ENCODE measurements at places on chromosomes 6 and 20.

DNA sequence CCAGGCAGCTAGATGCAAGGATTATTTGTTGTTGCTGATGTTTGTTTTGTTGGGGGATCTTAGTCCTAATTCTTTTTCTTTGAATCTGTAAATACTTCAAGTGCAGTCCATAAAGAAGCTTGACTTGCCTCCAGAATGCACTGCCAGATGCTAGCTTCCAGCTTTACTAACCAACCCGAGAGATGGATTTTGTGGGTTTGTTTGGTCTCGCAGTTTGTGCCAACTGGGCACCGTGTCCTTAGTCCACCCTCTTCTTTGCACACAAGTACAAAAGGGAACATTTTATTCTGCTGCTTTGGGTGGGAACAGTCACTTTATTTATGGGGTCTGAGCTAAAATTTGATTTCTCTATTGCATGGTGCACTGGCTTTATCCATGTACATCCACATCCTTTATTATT lies 212.0 kb downstream of the PLCB1 start:
- no peak for DNase-seq

DNA sequence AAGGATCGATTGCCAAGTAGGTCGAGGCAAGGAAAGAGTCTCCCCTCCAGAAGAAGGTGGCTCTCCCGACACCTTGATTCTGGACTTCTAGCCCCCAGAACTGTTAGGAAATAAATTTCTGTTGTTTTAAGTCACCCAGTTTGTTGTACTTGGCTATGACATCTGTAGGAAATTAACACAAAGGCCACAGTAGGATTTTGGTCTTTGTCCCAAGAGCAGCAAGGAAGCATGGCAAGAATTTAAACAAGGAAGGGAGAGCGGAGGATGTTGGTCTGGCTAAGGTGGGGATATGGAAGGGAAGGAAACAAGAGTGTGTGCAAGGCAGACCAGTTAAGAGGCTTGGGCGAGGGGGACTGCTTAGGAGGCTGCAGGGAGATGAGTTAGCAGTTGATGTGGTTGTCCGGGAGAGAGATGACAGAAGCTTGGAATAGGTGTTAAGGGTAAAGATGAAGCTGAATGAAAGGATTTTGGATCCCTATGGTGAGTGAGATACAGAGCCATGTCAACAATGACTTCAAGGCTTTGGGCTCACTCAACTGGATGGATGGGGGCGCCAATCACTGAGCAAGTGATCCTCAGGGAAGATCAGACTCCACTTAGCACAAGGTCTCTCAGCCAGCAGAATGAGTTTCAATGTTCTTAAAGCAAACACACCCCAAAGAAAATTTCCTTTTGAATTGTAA lies 140.5 kb upstream of the ZNF217 start:
- DNase-seq: no peak

DNA sequence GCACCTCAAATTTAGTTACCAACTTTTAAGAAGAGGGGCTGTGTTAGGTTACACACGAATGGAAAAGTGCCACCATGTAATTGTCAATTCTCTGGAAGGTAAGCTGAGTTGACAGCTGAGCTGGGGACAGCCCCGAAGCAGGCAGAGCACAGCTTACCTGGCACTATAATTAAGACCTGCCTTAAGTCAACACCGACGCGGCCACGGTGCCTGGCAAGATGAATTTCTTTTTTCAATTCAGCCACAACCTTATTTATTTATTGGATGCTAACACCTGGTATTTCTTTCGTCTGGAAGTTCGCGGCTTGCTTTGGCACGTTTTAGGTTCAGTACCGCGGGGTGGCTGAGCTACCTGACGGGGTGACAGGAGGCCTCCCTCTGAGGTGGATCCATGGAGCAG lies 40.6 kb upstream of the NFATC2 start:
- no peak for DNase-seq

GRCh38 chr6:64233746-64234145 lies 598.1 kb downstream of the PHF3 start:
- DNase-seq: no peak

DNA sequence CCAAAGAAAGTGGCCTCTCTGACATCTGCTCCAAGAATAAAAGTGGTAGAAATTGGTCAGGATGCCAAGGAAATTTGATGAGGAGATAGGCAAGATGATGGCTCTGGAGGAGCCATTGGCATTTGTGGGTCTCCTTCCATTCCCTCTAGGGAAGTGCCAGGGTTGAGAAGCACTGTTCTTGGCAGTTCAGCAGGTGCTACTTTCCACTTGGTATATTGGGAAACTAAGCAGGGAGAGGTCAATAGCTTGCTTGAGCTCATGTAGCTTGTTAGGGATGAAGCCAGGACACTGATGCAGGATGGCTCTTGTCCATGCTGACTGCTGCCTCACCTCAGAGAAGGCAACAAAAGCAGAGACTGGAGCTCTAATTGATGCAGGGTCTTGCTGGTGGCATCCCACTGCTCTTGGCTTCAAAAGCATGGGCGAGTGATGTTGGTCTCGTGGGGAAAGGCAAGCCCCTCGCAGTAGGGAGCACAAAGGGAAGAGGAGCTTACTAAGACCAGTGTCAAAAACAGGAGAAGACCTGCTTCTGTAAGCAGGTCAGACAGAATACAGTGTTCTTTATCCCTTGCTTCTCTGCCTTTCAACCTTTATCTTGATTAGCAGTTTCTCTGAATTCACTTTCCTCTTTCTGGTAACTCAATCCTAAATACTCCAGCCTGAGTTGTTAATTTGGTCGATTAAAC lies 73.1 kb upstream of the RIPOR2 start:
- no peak for DNase-seq

DNA sequence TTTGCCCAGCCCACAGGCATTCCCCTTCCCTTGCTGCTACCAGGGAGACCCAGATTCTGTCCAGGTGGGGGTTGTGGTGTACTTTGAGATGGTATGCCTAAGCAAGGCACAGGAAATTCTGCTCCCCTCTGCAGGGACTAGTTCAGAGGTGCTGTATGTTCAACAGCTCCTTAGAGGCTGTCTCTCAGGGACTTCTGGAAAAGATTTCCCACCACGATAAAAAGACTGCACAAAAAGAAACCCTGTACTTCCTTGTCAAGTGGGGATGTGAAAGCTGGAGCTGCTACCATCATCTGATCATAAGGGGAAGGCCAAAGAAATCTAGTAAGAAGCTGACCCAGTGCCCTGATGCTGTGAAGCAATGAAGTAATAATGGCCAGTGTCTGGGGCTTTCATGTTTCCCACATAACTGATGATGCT lies 51.5 kb upstream of the SMIM29 start:
- DNase-seq: no peak

DNA sequence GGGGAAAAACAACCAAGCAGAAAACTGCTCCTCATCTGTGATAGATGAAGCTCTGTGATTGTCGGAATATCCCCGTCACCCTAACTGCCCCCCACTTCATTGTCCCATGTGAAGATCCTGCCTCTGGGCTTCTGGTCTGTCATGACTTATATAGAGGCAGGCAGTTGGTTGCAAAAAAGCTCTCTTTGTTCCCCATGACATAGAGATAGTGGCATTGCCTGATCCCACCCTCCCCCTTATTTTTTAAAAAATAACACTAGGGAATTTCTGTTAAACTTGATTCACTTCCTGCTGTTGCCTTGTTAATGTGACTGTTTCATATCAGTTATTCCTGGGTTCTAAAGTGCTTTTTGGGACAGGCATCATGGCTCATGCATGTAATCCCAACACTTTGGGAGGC lies 203.1 kb downstream of the JARID2 start:
- no peak for DNase-seq

- no peak for DNase-seq
Measured at GRCh38 chr20:57514273-57514751, 10.6 kb downstream of the CTCFL start.

- no peak for DNase-seq
Measured at GRCh38 chr6:13836170-13836569, 21.8 kb upstream of the MCUR1 start.

- DNase-seq: no peak
Measured at GRCh38 chr6:133410638-133411435, 169.7 kb downstream of the EYA4 start.

- no peak for DNase-seq
Measured at GRCh38 chr20:32763202-32764004, 1.2 kb downstream of the DNMT3B start.

GRCh38 chr20:1627200-1627550 lies 7.4 kb upstream of the SIRPB1 start:
- peak; percentile 57 for DNase-seq

DNA sequence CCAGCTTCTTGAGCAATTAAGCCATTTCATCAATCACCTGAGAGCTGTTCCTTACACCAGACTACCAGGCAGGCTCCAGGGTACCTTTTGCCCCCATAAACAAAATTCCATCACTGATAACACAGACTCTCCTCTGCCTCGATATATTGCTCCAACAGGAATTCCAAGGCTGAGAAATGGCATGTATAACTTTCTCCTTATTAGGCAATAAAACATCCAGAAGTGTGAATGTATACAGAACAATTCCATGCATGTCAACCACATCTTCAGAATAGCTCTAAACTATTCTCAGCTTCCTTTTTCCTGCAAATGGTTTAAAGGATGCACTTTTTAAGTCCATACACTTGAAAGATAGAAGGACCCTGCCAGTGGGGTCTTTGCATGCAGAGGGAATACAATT lies 73.8 kb downstream of the EDN3 start:
- no peak for DNase-seq

- no peak for DNase-seq
Measured at GRCh38 chr6:79821859-79822258, 125.5 kb downstream of the ELOVL4 start.

GRCh38 chr6:49892280-49892679 lies 25.9 kb upstream of the CRISP1 start:
- no peak for DNase-seq

GRCh38 chr6:134921721-134922261 lies 28.1 kb downstream of the ALDH8A1 start:
- no peak for DNase-seq

DNA sequence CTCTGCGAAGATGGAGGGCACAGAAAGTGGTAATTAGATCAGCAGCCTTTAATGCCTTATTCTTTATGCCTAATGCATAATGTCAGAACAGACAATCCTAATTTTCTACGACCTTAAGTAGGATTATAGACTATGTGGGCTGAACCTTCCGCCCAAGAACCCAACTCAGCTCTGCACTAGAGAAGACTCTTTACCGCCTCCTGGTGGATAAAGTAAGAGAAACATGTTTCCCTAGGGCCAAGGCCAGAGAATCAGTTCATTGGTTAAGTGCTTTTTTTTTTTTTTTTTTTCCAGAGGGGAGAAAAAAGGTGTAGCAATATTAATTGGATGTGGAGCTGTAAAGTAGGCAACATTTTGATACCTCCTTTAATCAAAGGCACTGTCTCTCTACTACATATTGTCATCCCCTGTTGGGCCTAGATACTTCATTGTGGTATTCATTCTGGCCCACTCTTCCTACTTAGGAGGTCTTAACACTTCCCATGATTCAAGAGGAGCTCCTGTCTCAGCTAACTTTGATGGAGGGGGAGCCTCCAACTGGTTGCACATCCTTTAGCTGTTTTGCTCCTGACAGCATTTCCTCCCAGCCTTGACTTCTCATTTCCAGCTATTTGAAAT lies 124.9 kb upstream of the NRN1 start:
- DNase-seq: no peak

- no peak for DNase-seq
Measured at GRCh38 chr20:62306414-62307187, 3.8 kb downstream of the ADRM1 start.

DNA sequence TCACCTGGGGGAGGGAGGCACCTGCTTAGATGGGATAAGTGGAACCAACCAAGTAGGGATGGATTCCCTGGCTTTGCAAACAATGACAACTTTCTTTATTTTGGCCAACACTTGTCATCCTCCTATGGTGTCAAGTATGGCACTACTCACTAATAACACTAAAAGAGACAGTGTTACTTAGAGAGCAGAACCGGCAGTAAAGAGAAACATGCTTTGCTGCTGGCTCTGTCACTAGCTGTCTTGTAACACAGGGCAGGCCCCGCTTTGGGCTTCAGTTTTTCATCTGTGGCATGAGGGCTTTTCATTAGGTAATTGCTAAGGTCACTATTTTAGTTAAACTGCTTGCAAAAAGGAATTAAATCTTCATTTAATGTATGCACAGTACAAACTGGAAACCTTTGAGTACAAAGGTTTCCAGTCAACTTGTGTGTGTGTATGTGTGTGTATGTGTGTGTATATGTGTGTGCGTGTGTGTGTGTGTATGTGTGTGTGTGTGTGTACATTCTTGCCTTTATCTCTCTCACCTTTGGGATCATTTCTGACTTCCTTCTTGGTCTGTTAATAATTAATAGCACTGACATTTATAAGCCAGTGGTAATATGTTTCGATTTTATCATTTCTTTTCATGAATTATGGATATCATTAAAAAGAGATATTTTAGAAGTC lies 64.7 kb downstream of the BTBD3 start:
- no peak for DNase-seq

DNA sequence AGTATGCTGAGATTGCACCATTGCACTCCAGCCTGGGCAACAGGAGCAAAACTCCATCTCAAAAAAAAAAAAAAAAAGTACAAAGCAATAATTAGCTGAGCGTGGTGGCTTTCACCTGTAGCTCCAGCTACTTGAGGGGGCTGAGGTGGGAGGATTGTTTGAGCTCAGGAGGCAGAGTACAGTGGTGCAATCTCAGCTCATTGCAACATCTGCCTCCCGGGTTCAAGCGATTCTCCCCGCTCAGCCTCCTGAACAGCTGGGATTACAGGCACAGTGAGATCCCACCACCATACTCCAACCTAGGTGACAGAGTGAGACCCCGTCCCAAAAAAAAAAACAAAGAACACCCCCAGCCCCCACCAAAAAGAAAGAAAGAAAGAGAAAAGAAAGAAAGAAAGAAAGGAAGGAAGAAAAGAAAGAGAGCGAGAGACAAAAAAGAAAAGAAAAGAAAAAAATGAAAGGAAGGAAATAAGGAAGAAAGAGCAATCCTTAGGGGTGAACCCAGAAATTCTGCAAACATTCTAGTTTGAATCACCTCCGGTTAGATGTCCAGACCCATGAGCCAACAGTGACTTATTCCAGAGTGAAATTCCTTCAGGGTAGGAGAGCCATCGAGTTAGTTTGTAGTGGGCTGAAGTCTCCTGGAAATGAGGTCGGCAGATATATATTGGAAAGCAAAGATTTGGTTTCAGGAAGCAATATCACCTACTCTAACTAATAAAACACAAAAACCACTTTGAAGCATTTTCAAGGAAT lies 3.2 kb upstream of the RIPOR3 start:
- no peak for DNase-seq
